ENCODE measurements at places on chromosomes 7 and 10.

GRCh38 chr7:10316488-10316887 lies 657.2 kb upstream of the PHF14 start:
- DNase-seq: no peak

- DNase-seq: no peak
These were observed 7.3 kb upstream of the PNLIP start for GRCh38 chr10:116538456-116538855.

GRCh38 chr7:159008417-159008816 lies 136.2 kb downstream of the VIPR2 start:
- no peak for DNase-seq

DNA sequence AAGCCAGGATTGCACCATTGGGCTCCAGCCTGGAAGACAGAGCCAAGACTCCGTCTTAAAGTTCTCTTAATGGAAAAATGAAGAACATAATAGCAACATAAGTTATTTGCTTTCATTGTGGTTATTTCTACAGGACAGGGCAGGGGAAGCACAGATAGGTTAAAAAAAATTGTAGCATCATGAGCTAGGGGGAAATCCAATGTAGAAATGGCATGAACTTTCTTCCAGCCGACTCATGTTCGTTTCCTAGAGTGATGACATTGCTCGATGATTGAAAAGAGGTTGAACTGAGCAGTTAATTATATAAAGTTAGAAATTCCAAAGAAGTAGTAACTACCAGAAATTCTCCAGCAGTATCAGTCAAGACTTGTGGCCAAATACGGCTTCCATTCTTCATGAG lies 64.9 kb downstream of the DAGLB start:
- no peak for DNase-seq

GRCh38 chr10:116909307-116909706 lies 60.0 kb downstream of the ENO4 start:
- DNase-seq: no peak

DNA sequence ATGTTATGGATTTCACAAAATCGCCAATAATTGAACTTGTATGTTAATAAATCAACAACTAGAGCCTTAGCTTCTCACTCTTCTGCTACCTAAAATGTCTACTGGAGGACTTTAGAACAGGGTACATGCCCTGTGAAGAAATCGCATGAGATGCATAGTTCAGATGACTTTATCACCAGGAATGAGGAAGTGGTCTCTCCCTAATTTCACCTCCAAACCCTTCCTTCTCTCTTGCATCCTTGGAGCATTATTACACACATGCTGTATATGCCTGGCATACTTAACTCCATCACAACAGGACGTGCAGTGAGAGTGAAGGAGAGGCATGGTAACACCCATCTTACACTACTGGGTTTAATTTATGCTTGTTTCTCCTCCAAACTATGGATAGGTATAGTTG lies 27.8 kb downstream of the RHEB start:
- no peak for DNase-seq

GRCh38 chr7:90657481-90657880 lies 61.4 kb downstream of the CDK14 start:
- DNase-seq: no peak

DNA sequence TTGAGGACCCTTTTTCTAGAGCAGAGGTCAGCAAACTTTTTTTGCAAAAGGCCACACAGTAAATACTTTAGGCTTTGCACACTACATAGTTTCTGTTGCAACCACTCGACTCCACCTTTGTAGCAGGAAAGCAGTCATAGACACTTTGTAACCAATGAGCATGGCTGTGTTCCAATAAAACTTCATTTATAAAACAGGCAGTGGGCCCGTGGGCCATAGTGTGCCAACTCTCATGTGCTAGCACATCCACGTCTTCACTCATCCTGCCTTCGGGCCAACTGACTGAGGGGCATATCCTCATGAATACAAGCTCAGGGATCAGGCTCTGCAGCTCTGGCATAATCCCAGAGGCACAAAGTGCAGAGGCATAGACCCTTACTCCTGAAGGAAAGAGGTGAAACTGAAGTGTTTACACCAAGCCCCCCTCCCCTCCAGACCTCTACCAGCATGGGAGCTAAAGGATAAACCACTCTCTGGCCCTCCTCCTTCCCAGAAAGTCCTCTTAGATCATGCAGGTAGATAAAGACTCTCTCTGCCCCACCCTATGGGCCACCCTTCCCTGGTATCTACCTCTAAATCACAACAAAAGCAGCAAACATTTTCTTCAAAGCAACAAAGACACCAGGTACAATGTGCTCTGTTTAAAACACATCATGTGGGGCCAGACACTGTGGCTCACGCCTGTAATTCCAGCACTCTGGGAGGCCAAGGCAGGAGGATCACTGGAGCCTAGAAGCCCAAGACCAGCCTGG lies 71.0 kb downstream of the DLG5 start:
- DNase-seq: no peak

DNA sequence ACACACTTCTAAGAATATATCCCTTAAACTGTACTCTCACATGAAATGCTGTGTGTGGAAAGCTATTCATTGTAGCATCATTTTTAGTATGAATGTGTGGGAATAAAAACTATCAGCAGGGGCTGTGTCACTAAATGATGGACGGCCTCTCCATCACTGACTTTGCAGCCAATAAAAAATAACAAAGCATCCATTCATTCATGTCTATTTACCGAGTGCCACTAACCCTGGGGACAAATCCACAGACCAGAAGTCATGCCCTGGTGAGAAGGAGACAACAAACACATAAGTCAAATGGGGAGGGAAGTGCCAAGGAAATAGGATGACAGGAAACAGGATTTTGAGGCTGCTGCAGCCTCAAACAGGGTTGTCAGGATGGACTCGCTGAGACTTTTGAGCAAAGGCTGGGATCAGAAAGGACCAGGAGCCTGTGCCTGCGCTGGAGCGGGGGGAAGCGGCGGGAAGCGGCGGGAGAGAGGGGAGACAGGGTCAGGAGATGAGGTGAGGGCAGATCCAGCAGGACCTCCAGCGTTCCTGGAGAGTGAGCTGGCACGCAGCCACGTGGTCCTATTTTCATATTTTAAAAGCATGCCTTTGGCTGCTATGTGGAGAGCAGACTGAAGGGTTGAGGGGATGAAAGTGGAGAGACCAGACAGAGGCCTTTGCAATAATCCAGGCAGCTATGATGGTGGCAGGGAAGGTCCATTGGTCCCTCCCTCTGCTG lies 2.2 kb upstream of the NOM1 start:
- DNase-seq: no peak

- DNase-seq: no peak
These were observed 25.7 kb upstream of the ADD3 start for GRCh38 chr10:109982123-109982522.

- DNase-seq: no peak
These were observed 352.7 kb downstream of the PHTF2 start for GRCh38 chr7:78151229-78151628.

- DNase-seq: no peak
These were observed 102.3 kb upstream of the STK17A start for GRCh38 chr7:43480581-43480980.

- no peak for DNase-seq
These were observed 148.7 kb upstream of the RSU1 start for GRCh38 chr10:16965740-16966447.

- DNase-seq: no peak
These were observed 709 bp downstream of the ARPC1B start for GRCh38 chr7:99375070-99375807.

DNA sequence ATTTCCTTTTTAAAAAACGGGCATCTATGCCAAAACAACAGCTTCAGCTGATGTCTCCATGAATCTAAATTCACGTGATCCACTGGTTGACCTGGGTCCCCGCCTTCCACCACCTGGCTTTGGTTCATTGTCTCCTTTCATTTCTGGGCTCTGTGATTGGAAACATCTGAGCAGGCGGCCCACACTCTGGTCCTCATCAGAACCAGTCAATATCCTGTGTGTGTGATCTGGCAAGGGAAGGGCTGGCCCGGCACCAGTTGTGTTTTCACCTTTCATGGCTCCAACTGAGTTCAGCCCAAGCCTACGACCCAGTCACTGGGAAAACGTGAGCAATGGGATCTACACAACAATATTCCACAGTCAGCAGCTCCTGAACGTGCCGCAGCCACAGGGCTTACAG lies 46.2 kb downstream of the PARP12 start:
- DNase-seq: no peak

- DNase-seq: no peak
These were observed 271.4 kb downstream of the PARD3 start for GRCh38 chr10:34543716-34544115.

DNA sequence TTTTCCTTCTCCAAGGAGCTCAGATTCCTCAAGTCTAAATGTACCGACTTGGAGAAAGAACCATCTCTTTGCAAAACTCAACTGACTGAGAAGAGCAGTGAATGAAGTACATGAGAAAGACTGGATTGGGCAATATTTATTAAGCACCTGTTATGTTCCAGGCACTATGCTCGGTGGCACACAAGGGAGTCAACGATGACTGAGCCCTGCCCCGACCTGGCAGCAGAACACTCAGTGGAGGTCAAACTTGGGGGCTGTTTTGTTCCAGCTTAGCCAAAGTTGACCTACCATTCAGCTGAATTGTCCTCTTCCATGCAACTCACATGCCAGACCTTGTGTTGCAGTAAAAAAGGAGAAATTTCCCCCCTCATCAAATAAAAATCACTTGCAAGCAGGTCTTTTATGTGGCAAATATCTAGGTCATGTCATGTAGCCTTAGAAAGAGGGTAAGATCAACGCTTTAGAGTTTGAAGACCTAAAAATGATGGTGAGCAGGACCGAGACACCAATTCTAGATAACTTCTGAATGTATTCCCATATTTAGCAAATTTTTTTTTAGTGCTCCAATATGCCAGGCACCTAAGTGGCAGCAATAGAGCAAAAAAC lies 14.3 kb upstream of the XPNPEP1 start:
- no peak for DNase-seq

- DNase-seq: no peak
These were observed 23.6 kb upstream of the ZNF37A start for GRCh38 chr10:38070501-38070900.

GRCh38 chr7:158076656-158077055 lies 511.0 kb downstream of the PTPRN2 start:
- DNase-seq: no peak

DNA sequence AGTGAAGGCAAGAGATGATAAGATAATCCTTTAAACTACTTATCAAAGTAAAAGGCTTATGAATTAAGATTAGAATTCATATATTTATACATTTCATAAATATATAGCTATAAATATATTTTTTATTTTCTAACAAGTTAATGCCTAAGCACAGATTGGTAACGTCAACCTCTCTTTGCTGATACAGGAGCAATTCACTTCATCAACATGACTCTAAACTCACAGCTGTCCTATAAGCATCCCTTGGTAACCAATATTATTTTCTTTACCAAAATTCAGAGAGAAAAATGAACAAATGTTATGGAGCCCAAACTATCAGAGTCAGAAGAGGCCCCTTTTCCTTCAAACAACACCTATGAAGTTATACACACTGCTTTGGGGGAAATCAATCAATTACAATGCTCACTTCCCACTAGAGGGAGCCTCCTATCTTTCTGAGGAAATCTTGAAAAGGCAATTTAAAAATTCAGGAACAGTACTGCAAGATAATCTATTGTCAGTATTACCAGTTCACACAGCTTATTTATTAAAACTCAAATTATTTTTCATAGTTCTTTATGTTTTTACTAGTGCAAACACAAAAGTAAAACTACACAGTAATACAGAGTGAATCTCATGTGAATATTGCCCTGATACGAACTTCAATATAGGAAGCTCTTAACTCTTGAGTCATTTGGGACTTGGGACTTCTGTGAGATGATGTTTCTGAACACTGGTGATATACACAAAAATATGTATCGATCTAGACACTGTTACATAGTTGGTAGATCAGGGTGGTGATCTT lies 51.0 kb upstream of the NOBOX start:
- DNase-seq: no peak

All from activated CD4-positive, alpha-beta T cell treated with anti-CD3 and anti-CD28 coated beads, Interleukin-2, amount 50 U/mL, for 24 hours (primary cell).